ENCODE measurements at places on chromosomes 11 and 22.

- peak; percentile 71 for DNase-seq
Observed at GRCh38 chr11:62025487-62026105, 58.2 kb upstream of the FTH1 start.

DNA sequence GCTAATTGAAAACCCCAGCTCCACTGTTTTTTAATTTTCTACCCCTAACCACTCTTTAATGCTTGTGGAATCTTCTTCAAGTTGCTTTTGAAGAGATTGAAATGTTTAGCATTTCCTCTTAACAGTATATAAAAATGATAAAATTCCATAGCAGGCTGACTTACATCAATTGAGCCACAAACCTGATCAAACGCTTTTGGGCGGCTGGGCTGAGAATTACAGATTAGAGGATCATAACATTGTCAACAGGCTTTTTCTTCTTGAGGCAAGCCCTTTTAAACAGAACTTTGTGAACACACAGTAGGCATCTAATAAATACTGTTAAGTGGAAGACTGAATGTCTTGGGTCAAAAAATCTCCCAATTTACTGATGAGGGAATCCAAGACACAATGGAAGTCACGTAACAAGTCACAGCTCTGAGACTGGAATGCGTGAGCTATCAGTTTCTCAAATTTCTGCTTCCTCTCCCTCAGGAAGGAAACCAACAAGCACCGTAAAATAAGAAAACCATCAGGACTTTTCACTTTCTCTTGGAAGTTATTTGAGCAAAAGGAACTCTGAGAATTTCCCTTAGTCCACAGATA is 50.0 kb upstream of the CCDC89 start:
- DNase-seq = no peak

DNA sequence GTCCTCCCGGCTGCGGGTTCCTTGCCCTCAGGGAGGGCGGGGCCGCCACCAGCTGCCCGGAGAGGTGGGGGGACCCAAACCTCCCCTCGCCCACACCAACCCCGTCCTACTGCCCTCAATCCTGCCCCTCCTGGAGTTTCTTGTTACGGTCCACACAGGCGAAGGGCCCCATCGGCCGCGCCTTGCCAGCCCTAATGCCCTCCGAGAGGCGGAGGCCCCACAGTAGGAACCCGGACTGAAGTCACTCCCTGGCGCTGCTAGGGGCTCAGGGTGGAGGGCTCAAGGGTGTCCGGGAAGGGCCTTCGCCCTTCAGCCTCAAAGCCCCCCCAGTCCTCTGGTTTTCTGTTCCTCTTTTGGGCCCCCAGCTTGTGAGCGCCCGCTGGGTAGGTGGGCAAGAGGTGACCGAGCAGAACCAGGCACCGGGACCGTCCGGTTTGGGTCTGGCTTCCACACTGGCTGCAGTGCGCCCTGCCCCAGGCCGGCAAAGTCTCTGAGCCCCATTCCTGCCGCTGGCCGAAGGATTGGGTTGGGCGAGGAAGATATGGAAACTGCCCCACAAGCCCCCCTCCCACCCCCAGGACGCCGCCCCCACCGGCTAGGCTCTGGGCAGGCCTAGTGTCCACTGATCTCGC is 24.5 kb downstream of the DUSP8 start:
- DNase-seq = no peak

- peak; percentile 85 for DNase-seq
Observed at GRCh38 chr11:116563028-116563711, 209.6 kb downstream of the BUD13 start.

GRCh38 chr11:86101941-86102407 is 33.1 kb upstream of the PICALM start:
- no peak for DNase-seq

DNA sequence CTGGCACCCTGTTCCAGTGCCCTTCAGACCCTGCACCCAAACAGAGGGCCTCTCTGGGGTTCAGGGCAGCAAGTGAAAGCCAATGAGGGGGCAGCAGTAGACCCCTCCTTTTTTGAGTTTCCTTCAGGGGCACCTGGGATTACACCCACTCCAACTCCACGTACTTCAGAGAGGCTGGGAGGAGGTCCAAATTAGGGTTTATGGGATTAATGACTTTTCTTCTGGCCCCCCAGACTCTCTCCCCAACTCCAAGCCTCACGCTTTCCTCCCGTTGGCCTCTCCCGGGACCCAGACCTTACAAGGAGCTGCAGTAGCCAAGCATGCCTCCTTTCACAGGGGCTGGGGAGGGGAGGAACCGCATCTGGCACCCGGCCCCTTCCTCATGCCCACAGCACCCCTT is 101.7 kb downstream of the NECTIN1 start:
- DNase-seq = no peak

DNA sequence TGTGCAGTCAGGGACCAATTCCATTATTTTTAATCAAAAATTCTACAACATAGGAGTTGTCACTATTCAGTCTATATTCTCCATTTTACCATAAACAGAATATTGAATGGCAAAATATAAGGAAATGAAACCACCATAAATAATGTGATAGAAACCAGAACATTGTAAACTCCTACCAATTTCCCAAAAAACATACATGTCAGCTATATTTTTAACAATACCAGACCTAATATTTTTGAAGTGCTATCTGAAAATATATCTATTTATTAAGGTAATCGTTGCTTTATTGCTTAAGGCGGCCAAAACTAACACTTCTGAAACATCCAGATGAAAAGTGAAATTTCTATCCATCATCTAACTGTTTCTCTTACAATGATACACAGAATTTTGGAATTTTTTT is 123.0 kb upstream of the C11orf58 start:
- no peak for DNase-seq

GRCh38 chr22:36510966-36511881 is 4.4 kb upstream of the FOXRED2 start:
- no peak for DNase-seq

GRCh38 chr11:19714387-19715363 is 2.0 kb downstream of the NAV2 start:
- DNase-seq = peak; percentile 50

GRCh38 chr11:114148013-114148382 is 88.5 kb downstream of the ZBTB16 start:
- DNase-seq = no peak

GRCh38 chr11:62726156-62726914 is 922 bp downstream of the HNRNPUL2 start:
- DNase-seq = peak; percentile 14

- no peak for DNase-seq
Observed at GRCh38 chr11:107301878-107302277, 155.7 kb downstream of the CWF19L2 start.

DNA sequence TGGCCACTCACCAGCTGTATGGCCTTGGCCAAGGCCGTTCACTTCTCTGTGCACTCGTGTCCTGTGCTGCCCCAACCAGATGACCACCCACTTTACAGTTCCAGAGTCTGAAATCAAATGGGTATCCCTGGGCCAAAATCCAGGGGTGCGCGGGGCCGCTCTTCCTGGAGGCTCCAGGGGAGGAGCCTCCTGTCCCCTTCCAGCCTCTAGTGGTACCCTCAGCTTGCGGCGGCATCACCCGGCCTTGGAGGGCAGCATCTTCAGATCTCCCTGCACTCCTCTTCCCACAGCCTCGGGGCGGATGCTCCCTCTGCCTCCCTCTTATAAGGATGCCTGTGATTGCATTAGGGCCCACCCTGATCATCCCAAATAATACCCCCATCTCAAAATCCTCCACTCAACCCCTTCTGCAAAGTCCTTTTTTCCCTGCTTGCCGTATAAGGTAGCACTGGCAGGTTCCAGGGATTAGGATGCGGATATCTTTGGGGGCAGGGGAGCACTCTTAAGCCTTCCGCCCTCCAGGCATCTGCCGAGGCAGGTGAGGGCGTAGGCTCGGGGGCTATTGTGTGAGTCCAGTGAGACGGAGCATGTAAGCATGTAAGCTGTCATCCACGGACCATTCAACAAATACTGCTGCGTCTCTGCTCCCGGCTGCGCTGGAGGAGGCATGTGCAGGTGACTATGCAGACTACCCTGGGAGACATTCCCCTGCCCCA is 24.4 kb upstream of the SHISAL1 start:
- no peak for DNase-seq

DNA sequence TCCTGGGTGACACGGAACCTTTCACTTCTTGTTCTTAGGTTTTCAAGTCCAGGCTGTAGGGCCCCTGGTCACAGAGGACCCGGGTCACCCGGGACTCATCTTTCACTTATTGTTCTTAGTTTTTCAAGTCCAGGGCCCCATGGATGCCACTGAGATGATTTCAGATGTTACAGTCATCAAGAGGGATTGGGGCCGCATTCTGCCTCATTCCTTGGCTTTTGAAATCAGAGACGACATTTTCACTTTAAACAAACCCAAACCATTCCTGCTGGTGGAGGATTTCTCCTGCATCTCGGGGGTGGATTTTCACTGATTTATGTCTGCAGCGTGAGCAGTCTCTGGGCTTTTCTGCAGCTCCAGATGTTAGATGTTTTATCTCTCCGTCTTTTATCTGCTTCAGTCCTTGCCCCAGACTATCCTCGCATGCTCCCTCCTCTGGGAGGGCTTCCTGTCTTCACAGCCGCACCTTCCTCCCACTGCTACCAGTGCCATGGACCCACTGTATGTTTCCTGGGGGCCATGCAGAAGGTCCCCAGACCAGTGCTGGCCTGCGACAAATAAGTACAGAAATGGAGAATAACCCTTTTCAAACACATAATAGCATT is 27.4 kb downstream of the FBLN1 start:
- DNase-seq = no peak
